ENCODE measurements at places on chromosomes 11 and 22.

GRCh38 chr11:112856133-112856532 lies 105.1 kb upstream of the NCAM1 start:
- peaks cover 10% of the 10 kb centered on the region for H3K27me3 ChIP-seq
- H3K36me3 ChIP-seq = no peaks in the 10 kb centered on the region
- no peaks in the 10 kb centered on the region for H3K4me1 ChIP-seq
- H3K27ac ChIP-seq = no peak overlapping the region
- H3K4me3 ChIP-seq = no peak overlapping the region
- DNase-seq = no peak

DNA sequence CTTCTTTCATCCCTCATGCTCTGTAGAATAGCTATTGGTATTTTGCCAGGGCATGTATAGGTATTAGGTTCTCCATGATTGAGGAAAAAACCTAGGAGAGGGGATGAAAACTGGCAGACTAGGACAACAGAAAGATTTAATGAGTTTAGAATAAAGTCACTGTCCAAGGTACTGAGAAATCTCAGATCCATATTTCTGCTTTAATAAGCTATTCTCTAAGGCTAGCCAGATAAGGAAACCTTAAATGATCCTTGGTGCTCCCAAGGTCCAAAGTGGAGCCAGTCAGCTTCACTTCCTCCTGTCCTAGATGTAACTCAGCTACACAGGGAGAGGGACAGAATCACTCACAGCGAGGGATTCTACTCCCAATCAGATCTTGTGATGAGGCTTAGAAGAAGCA lies 13.7 kb upstream of the CSNK2A3 start:
- H3K4me1 ChIP-seq = no peaks in the 10 kb centered on the region
- no peak for DNase-seq
- no peaks in the 10 kb centered on the region for H3K36me3 ChIP-seq
- no peak overlapping the region for H3K4me3 ChIP-seq

- H3K4me3 ChIP-seq = no peak overlapping the region
- no peak overlapping the region for H3K27ac ChIP-seq
- H3K36me3 ChIP-seq = no peaks in the 10 kb centered on the region
- H3K4me1 ChIP-seq = no peaks in the 10 kb centered on the region
These were observed 793.5 kb upstream of the CNTN5 start for GRCh38 chr11:98227278-98227677.

DNA sequence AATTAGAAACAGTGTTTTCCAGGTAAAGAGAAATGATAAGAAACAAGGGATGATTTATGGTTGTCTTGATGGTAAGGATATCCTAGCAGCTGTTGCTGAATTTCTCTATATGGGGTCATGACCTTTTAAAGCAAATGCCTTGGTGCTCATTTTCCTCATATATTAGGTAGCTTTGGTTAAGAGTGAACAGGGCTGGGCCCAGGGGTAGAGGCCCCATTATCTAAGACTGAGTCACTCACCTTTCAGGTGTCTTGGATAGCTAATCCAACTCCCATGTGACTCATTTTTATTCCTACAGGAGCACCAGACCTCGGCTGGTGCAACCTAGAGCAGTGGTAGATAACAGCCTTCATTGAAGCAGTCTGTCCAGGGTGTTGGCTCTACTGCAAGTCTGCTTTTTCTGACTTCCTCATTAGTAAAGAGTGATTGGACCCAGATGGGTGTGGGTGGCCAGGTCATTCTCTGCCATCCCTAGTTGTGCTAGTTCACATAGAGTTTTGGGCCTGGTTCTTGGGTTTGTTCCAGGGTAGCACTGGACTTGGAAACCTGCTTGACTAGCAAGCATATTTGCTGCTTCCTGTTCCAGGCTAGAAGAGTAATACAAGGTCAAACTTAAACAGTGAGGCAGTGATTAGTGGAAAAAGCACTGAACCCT lies 37.4 kb downstream of the CTNND1 start:
- no peak for DNase-seq
- peaks cover 60% of the 10 kb centered on the region for H3K36me3 ChIP-seq
- peaks cover 17% of the 10 kb centered on the region for H3K4me1 ChIP-seq
- no peaks in the 10 kb centered on the region for H3K27me3 ChIP-seq
- peak overlapping the region; percentile 3 for H3K27ac ChIP-seq
- no peak overlapping the region for H3K4me3 ChIP-seq

DNA sequence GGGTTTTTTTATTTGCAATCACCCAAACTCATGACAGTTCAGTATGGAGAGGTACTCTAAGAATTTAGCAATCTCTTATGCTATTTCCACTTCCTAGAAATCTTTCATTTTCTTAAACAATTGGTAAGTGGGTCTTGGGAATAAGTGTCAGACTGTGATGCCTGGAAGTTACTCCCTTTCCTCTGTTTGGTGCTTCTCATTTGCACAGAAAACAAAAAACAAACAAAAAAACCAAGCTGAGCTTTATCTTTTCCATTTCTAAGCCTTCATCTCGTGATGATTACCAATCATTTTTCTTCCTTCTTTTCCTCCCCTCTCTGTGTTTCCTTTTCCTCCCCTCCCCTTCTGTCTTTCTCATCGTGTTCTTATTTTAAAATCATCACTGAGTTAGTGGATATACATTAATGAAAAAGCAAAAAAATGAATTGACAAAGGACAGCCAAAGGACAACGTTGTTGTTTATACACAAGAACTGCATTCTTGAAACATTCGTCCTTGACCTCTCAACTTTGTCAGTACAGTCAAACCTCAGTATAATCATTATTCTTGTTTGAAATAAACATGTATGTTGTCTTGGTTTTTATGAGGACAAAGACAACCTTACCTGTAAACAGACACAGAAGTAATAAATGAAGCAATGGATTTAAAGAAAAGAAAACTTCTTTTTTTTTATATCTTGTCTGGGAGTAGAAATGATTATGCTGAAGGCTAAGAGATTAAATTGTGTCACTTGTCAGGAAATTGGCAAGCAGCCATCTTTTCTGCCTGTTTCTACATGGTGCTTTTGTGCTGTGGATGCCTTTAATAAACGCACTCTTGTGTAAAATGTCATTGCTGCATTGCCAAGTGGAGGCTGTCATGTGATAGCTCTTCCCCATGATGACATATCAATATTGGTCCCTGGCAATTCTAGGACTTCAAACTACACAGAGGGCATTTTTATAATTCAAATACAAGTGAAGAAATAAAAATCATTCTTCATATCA lies 803.2 kb upstream of the CCDC90B start:
- H3K27ac ChIP-seq = no peak overlapping the region
- no peaks in the 10 kb centered on the region for H3K36me3 ChIP-seq

DNA sequence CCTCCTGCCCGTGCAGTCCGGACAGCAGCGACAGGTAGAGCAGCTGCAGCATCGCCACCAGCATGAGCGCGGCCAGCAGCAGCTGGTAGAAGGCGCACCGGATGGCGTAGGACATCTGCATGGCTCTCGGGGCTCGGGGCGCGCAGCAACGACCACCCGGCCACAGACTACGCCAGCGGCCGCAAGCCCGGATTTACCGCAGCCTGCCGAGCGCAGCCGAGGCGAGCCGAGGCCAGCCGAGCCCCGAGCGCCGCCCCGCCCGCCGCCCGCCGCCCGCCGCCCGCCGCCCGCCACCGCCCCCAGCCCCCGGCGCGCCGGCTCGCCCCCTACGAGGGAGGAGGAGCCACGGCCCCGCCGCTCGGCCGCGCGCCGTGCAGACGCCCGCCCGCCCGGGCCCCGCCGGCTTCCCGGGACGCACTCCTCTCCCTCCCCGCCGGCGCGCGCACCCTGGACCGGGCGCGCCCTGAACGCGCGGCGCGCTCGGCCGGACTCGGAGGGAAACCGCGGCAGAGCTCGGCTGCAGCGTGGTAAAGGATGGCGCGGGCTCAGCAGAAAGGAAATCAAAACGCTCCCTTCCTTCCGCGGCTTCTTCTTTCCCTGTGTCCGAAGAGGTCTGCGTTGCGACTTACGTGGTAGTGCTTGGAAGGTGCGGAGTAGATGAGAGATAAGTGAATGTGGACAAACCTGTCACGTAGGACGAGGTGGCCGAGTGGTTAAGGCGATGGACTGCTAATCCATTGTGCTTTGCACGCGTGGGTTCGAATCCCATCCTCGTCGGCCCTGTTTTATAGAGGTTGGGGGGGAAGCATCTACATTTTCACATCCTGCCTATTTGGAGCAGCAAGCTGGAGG lies at the start of gene B4GAT1:
Gene B4GAT1, minus strand, starts transcription at position 205 of the 852 bp plus-strand sequence. Its CDS starts 84 bp downstream, at position 121.
- H3K27ac ChIP-seq = peak within 1 kb of the TSS; percentile 87
- DNase-seq = peak; percentile 97
- no peaks in the 10 kb centered on the region for H3K36me3 ChIP-seq
- no peaks in the 10 kb centered on the region for H3K27me3 ChIP-seq
- peak within 1 kb of the TSS; percentile 78 for H3K4me3 ChIP-seq
- peaks cover 32% of the 10 kb centered on the region for H3K4me1 ChIP-seq

GRCh38 chr11:33660962-33661361 lies 39.7 kb downstream of the C11orf91 start:
- DNase-seq = no peak
- no peak overlapping the region for H3K27ac ChIP-seq
- H3K36me3 ChIP-seq = no peaks in the 10 kb centered on the region
- H3K4me1 ChIP-seq = peaks cover 10% of the 10 kb centered on the region
- H3K27me3 ChIP-seq = no peaks in the 10 kb centered on the region
- H3K4me3 ChIP-seq = no peak overlapping the region

DNA sequence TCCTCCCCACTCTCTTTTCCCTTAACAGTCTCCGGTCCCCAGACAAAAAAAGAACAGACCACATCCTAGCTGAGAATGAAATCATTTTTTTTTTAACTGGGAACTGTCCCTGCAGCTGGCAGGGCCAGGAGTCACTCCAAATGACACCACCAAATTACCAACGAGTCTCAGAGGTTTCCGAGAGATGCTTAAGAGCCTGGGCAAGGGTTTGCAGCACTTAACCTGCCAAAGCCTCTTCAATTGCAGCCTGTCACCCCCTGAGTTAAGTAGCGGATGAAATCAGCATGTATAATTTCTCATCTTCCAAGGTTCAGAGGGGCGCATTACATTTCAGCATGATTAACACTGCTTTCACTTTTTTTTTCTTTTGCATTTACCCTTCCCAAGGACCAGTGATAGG lies 71.8 kb downstream of the TENM4 start:
- DNase-seq = no peak
- H3K27me3 ChIP-seq = no peaks in the 10 kb centered on the region
- H3K4me1 ChIP-seq = no peaks in the 10 kb centered on the region
- no peak overlapping the region for H3K27ac ChIP-seq

DNA sequence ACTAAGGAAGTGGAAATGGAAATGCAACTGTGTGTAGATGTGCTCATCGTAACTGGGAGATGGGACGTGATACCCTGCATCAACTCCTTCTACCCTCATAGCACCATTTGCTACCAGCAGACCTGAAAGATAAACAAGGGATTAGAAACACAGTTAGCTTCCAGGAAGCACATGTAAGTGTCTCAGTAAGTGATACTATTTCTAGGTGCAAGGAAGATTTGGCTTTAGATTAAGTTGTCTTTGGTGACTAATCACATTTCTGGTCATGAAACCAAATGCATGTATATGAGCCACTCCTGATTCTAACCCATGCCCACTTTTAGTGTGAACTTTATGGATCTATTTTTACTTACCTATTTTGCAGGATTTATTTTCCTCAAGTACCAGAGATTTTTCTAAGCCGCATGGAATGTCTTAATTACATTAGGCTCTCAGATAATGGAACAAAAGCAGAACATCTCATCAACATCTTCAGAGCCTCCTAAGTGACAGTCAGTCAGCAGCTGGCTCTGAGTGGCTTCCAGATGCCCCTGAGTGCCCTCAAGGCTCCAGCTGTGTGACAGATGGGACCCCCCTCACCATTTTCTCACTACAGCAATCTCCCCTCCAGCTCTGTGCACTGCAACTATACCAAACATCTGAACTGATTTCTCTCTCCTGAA lies 21.2 kb downstream of the SLC5A12 start:
- H3K4me1 ChIP-seq = no peaks in the 10 kb centered on the region
- no peak overlapping the region for H3K4me3 ChIP-seq
- peaks cover 69% of the 10 kb centered on the region for H3K27me3 ChIP-seq
- H3K27ac ChIP-seq = no peak overlapping the region

DNA sequence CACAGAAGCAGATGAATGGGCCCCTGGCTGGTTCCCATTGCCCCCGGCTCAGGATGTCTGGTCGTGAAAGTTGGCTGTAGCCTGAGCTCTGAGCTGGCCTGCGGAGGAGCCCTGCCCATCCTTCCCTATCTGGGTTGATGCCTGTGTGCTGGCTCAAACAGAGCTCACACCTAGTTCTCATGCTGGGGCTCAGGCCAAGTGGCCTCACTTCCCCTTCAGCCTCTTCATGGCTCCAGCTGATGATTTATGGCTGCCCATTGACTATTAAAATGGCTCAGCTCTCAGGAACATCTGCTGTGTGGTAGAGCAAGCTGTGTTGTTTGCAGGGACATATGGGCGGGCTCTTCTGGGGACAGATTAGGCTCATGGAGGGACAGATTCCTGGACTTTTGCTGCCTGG lies 64.7 kb downstream of the ADAMTS15 start:
- H3K4me3 ChIP-seq = no peak overlapping the region
- no peaks in the 10 kb centered on the region for H3K36me3 ChIP-seq

GRCh38 chr11:60866911-60867870 lies at the start of gene ZP1:
TSS of gene ZP1 (plus strand) at chr11:60867542. CDS start at chr11:60867562, 20 bp downstream.
- no peaks in the 10 kb centered on the region for H3K4me1 ChIP-seq
- H3K27me3 ChIP-seq = no peaks in the 10 kb centered on the region
- no peaks in the 10 kb centered on the region for H3K36me3 ChIP-seq
- no peak for DNase-seq

GRCh38 chr11:115921986-115922385 lies 417.8 kb upstream of the CADM1 start:
- no peaks in the 10 kb centered on the region for H3K36me3 ChIP-seq
- H3K4me1 ChIP-seq = no peaks in the 10 kb centered on the region
- H3K27me3 ChIP-seq = no peaks in the 10 kb centered on the region
- H3K27ac ChIP-seq = no peak overlapping the region
- no peak overlapping the region for H3K4me3 ChIP-seq

GRCh38 chr11:79493555-79494171 lies 52.8 kb upstream of the TENM4 start:
- H3K27me3 ChIP-seq = no peaks in the 10 kb centered on the region
- no peak overlapping the region for H3K4me3 ChIP-seq
- DNase-seq = peak; percentile 73
- no peaks in the 10 kb centered on the region for H3K36me3 ChIP-seq
- no peaks in the 10 kb centered on the region for H3K4me1 ChIP-seq

DNA sequence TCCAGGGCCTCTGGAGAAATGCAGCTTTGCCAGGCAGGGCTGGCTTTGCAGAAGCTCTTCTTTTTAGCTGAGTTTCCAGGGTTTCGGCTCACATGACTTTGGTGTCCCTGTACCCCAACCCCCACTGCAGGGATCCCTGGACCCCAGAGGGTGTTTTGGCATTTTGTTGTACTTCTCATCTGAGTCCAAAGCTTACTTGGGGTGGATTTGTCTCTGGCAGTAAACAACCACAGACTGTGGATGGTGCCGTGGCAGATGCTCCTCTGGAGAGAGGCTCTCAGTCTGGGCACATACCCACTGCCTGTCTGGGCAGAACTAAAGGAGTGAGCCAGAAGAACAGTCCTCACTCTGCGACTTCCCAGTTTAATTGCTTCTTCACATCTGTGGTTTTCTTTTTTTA lies 49.6 kb downstream of the COMMD9 start:
- H3K27ac ChIP-seq = no peak overlapping the region
- no peak overlapping the region for H3K4me3 ChIP-seq
- DNase-seq = no peak
- no peaks in the 10 kb centered on the region for H3K36me3 ChIP-seq
- no peaks in the 10 kb centered on the region for H3K27me3 ChIP-seq

GRCh38 chr22:24875862-24876506 lies 70.0 kb downstream of the SGSM1 start:
- H3K36me3 ChIP-seq = no peaks in the 10 kb centered on the region
- H3K4me1 ChIP-seq = no peaks in the 10 kb centered on the region
- H3K27ac ChIP-seq = no peak overlapping the region
- H3K4me3 ChIP-seq = no peak overlapping the region
- no peaks in the 10 kb centered on the region for H3K27me3 ChIP-seq

GRCh38 chr11:67273260-67273990 lies 7.2 kb downstream of the GRK2 start:
- H3K27ac ChIP-seq = peak overlapping the region; percentile 83
- H3K4me1 ChIP-seq = peaks cover 94% of the 10 kb centered on the region
- no peak overlapping the region for H3K4me3 ChIP-seq
- DNase-seq = peak; percentile 66
